NK-92 treated with Interleukin-12 subunit alpha and Interleukin-12 subunit beta, amount 100 ng/mL, for 24 hours (cell line): ENCODE measurements at places on chromosomes 5 and 9.

- DNase-seq = no peak
Measured at GRCh38 chr5:153824909-153825308, 213.8 kb downstream of the FAM114A2 start.

GRCh38 chr9:109272745-109273144 is 48.1 kb downstream of the EPB41L4B start:
- DNase-seq = no peak

GRCh38 chr5:143462431-143462830 is 58.9 kb upstream of the NR3C1 start:
- no peak for DNase-seq

- DNase-seq = peak; percentile 36
Measured at GRCh38 chr5:65760504-65761275, 38.7 kb downstream of the NLN start.

- DNase-seq = peak; percentile 9
Measured at GRCh38 chr9:134322781-134323241, 3.4 kb upstream of the RXRA start.

DNA sequence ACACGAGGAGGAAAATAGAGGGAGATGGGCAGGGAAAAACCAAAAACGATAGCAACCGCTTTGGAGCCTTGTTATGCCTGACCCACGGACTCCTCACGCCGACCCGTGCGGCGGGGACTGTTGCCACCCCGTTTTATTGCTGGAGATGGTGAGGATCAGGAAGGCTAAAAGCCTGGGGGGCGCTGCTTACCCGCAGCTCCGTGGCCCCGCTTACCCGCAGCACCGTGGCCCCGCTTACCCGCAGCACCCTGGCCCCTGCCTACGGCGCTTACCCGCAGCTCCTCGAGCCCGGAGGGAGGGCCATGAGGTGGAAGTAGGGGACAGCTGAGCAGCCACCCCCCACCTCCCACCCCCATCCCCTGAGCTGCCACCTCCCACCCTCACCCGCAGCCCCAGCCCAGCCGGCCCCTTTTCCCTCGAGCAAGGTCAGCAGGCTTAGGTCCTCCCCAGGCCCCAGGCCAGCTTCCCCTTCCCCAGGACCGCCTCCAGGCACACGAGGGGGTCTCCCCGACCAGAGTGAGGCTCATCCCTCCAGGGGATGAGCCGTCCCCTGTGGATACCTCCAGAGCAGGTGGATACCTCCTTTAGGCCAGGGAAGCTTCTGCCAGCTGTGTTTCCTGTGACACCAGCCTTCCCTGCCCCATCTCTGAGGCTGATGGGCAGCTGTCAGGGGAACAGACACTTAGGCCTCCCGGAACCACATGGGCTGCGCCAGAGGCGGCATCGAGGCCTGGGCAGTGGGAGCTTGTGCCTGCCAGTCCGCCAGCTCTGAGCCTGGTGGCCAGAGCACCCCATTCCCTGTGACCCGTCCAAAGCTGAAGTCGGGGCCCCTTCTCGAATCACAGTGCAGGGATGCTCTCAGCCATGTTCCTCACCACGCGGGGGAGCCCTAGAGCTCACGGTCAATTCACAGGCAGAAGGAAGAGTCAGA is 92.3 kb downstream of the LMX1B start:
- DNase-seq = peak; percentile 32

GRCh38 chr5:72951671-72952468 is 4.0 kb upstream of the FCHO2 start:
- DNase-seq = no peak

DNA sequence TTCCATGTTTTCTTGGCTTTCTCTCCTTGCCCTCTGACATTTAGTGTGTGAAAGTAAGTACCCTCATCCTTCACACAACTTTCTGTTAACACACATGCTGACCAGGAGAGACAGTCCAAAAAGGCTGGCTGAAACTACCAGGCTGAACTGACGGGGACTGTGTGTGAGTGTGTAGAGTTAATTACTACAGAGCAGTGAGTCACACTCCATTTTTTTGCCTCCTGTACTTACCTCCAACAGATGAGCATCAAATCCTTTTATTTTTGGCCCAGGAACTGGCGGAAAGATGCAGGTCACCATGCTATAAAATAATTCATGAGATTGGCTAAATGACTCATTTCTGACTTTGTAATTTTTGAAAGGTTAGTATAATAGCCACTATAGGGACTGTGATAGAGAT is 20.2 kb upstream of the AGXT2 start:
- DNase-seq = no peak

DNA sequence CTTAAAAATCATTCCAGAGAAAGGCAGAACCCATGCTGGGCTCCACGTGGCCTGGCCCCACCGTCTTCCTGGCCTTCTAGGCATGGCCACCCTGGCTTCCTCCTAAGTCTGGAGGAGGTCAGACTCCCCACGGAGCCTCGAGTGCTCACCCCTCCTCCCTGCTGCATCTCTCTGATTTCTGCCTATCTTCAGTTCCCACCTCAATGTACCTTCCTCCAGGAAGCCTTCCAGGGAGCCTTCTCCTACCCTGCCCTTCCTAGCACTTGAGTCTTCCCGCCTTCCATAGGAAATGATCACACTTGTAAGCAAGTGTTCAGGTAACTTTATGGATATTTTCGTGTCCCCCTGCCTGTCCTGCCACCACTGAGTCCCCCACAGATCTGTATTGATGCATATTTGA is 92.0 kb downstream of the MVB12B start:
- no peak for DNase-seq

DNA sequence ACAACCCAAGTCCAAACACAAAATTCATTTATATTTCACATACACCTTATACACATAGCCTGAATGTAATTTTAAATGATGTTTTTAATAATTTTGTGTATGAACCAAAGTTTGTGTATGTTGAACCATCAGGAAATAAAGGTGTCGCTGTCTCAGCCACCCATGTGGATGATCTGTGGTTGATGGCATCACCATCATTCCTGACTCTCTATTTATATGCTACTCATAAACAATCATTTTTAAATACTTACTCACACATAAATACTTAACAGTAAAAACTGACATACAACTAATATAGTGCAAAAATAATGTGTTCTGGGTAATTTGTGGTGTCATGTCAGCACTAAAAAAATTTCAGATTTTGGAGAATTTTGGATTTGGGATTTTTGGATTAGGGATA is 38.4 kb downstream of the SMC5 start:
- no peak for DNase-seq

DNA sequence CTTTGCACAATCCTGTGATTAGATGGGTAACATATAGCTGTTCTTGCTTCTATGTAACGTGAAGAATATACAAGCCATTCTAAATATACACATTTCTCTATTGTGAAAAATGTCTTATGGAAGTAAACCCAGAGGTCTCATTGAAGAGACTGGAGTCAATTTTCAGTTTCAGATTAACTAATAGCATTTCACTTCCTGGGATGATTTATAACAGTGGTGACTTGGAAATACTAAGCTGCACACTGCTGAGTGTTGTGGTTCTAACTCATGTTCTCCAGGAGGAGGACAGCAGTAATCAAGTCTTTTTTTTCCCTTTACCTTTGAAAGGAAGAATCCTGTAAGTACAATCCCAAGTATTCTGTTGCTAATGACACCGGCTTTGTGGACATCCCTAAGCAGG is 3.3 kb downstream of the CTSL start:
- no peak for DNase-seq

- DNase-seq = no peak
Measured at GRCh38 chr9:36874921-36875320, 159.1 kb downstream of the PAX5 start.

DNA sequence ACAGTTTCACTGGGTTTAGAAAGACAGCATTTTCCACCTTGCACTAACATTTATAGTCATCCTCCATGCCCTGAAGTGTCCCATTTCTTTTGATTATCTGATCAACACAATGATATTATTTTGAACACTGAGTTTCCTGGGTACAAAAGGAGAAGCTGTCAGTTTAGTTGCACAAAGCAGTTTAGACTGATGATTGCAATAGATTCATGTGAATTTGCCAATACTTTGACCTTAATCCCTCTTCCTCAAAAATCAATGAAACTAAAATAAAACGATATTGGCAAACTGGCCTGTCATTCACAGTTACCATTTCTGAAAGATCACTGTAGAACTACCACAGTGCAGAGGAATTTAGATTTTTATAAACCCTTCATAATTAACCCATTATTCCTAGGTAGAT is 34.2 kb upstream of the RASGRF2 start:
- DNase-seq = no peak

DNA sequence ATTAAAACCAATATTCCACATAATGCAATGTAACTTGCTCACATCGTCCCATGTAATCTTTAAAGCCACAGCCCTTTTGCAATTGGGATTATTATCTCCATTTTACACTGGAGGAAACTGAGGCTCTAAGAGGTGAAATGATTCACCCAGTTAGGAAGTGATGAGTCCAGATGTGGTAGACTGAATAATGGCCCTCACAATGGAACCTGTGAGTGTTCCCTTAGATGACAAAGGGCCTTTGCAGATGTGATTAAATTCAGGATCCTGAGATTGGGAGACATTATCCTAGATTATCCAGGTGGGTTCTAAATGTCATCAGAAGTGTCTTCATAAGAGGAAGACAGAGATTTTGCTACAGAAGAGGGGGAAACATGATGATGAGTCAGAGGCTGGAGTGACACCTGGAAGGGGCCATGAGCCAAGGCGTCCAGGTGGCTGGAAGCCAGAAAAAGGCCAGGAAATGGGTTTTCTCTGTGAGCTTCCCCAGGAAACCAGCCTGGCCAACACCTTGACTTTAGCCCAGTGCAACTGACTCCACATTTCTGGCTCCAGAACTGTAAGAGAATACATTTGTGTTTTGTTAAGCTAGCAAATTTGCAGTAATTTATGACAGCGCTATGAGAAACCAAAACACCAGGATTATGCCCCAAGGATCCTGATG is 139.1 kb downstream of the KCNIP1 start:
- DNase-seq = no peak

- DNase-seq = no peak
Measured at GRCh38 chr9:122109035-122109813, 16.1 kb upstream of the TTLL11 start.

GRCh38 chr9:116860509-116861120 is 173.5 kb downstream of the TRIM32 start:
- peak; percentile 1 for DNase-seq

- no peak for DNase-seq
Measured at GRCh38 chr9:131312822-131313770, 23.6 kb downstream of the PLPP7 start.

GRCh38 chr5:140249536-140249935 is 53.4 kb downstream of the PFDN1 start:
- no peak for DNase-seq

GRCh38 chr5:181198905-181199519 is 6.0 kb downstream of the TRIM7 start:
- no peak for DNase-seq

DNA sequence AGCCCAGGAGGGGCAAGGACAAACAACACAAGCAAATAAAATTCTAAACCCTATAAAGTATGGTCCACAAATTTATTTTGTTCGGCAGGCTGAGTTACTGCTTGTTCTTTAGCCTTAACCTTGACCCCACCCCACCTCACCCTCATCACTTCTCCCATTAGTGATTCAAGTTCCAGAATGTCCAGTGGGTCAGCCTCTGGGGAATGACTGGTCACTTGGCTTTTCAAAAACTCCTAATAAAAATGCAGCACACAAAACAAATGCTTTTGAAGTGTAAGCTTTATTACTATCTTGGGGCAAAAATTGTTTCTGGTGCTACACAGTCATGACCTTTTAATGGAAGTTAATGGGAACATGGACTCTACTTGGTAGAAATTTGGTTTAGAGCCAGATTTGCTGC is 142.1 kb downstream of the MPDZ start:
- no peak for DNase-seq

DNA sequence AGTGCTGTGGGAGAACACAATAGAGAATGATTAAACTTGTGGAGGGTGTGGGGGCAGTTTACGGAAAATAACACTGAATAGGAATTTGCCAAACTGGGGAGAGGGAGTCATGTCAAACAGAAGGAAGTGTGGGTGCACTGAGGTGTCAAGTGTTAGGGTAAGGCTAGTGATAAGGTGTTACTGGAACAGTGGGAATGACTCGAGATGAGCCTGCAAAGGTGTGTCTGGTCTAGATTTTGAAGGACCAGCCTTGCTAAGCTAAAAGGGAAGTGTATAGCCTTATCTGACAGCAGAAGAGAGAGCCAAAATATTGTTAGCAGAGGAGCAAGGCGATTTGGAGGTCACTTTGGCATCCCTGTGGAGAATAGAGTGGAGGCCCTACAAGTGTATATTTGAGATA is 4.2 kb downstream of the CNOT6 start:
- DNase-seq = no peak

DNA sequence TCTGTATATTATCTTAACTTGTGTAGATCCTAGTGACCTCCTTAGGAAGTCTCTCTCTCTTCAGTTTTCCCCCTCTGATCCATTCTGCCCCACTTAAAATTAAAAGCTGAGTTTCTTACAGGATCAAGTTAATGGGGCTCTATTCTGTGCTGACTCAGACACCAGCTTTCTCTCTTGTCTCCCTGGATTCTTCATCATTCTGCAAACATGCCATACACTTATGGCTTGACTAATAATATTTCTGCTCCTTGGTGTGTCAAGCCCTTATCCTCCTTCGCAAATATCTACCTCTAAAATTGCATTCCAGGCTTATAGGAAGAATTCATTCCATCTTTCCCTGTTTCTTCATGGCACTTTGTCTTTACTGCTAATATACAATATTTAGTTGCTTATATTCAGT is 18.1 kb downstream of the LRRC70 start:
- no peak for DNase-seq

GRCh38 chr5:152514827-152515397 is 109.8 kb upstream of the NMUR2 start:
- no peak for DNase-seq

DNA sequence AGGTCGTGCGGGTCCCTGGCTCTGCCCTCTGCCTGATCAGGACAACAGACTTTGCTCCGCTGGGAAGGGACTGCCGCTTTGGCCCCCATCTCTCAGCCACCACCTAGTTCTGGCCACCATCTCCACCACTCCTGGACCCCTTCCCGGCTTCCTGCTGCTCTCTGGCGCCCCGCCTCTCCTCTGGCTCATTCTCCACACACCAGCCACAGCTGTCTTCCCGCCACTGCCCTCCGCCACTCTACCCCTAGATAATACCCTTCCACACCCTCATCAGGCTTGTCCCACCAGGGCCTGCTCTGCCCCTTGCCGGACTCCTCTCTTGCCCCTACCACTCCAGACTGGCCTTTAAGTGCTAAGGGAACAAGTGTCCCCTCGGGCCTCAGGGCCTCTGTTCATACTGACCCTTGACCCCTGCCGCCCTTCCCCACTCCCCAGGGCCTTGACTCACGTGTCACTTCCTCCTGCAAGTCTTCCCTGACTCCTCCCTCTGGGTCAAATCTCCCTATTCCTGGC is 3.0 kb upstream of the CDX1 start:
- DNase-seq = no peak

- DNase-seq = no peak
Measured at GRCh38 chr5:171445644-171446516, 26.4 kb downstream of the FGF18 start.

GRCh38 chr9:83656032-83656680 is 33.2 kb downstream of the IDNK start:
- no peak for DNase-seq

- peak; percentile 37 for DNase-seq
Measured at GRCh38 chr5:112995764-112996618, 19.4 kb downstream of the DCP2 start.

GRCh38 chr5:54993318-54993717 is 7.9 kb upstream of the ESM1 start:
- DNase-seq = no peak
